ENCODE measurements at places on chromosomes 4 and X.
A peak's percentile ranks its signal among the peaks of the same experiment; 100 is the strongest.

DNA sequence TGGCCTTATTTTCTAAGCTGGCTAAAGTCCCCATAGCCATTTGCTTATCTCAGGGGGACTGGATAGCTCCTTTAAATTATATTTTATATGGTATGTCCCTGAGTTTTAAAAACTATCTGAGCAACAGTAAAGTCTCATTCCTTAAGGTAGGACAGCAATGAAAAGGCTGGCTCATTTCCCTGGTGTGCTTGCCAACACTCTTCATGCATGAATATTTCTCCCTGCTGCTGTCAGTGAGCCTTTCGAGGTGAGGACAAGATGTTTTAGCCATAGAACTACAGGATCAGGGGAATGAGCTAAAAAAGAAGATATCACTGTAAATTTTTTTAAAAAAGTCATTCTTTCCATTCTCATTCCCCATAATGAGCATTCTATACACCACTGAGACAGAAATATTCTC, 427.3 kb upstream of the FAM241A start:
- no peak for DNase-seq

DNA sequence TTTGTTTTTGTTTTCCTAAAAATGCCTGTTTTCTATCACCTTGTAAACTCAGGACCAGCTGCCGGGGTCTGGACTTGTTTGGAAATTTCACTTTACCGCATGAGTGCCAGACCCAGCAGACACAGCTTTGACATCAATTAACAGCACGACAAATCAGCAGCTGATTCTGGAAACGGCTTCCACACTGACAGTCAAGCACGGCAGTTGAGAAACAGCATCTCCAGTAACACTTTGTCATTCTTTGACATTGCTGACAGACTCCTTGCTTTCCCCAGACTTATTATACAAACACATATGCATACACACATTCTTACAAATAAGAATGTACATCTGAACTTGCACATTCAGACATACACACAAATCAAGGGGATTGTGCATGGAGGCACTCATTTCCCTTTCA, 1017.6 kb upstream of the HS3ST1 start:
- DNase-seq, result no peak

- DNase-seq, result peak; percentile 63
Observed at GRCh38 chrX:150429594-150429993, 66.5 kb downstream of the MAMLD1 start.

- no peak for DNase-seq
Observed at GRCh38 chrX:16386126-16386525, 218.8 kb downstream of the MAGEB17 start.

DNA sequence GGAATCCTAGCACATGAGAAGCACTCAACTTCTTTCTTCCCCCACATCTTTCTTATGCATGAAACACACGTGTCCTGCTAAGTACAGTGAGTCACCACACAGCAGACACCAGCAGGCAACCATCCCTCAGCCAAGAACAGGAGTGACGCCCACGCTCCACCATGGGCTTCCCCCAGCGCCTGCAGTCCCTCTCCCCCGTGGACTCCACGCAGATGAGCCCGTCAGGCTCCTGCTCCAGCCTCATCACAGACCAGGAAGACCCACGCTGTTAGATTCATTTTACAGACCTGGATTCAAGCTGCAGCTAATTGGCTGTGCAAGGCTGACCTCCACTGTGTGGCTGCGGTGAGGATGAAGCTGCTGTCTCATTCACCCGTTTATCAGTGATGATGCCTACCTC, 16.7 kb downstream of the HMX1 start:
- no peak for DNase-seq

DNA sequence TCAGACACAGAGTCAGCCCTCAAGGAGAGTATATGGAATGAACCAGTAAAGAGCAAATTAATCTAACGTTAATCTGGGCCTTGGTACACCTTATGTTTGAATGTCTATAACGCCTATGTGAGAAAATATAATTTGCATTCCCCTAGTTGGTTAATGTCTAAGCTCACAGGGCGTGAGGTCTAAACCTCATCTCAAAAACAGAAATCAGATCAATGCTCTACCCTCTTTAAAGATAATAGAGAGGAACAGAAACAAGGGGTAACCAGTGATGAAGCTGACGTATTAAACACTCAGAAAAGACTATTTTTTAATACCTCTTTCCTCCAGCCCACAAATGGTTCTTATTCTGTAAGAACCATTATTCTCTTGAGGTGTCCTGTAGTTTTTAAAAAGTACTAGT, 369.2 kb upstream of the NOCT start:
- no peak for DNase-seq

- DNase-seq, result no peak
Observed at GRCh38 chrX:154043003-154043763, 23.5 kb upstream of the IRAK1 start.

DNA sequence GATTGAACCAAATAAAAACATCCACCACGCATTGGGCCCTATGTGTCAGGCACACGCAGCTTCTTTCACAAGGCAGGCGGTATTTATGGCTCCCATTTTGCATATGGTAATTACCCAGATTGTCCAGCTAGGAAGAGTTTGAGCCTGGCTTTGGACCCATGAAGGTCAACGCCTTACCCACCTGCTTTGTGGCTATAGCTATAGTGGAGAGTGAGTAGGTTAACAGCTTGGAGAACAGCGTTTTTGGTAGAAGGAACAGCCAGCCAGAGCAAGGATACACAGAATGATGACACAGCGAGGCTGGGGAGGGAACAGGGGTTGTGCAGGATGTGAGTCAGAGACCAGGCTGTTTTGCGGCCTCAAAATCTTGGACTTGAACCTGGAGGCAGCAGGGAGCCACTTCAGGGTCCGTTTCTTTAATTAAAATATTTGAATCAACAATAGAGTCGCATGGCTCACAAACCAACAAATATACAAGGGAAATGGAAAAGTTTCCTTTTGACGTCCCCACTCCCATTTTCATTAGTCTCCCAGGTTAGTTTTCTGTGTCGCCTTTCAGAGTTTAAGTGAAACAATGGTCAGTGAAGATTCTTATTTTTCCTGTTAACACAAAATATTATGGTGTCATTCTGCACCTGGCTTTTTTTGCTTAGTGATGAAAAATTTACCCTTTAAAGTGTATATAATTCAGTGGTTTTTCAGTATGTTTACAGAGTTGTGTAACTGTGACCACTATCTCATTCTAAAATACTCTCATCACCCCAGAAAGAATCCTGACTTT, 118.2 kb upstream of the STX18 start:
- DNase-seq, result no peak

DNA sequence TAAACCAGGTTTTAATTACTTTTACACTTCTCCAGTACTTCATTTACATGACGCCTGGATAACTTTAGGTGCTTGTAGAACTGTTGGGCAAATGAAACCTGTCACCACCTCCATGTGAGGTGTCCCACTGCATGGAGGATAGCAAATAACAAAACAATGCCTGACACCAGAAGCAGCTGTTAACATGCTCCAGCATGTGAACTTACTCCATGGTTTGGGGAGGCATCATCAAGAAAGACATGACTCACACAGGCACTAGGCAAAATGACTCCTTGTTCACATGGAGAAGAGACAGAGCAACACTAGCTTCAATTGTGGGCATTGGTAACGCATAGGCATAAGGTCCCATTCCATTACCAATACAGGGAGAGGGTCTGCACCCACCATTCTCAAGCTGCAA, 198.1 kb upstream of the F9 start:
- no peak for DNase-seq

GRCh38 chrX:73683236-73683859, 120.4 kb downstream of the CHIC1 start:
- DNase-seq, result no peak

DNA sequence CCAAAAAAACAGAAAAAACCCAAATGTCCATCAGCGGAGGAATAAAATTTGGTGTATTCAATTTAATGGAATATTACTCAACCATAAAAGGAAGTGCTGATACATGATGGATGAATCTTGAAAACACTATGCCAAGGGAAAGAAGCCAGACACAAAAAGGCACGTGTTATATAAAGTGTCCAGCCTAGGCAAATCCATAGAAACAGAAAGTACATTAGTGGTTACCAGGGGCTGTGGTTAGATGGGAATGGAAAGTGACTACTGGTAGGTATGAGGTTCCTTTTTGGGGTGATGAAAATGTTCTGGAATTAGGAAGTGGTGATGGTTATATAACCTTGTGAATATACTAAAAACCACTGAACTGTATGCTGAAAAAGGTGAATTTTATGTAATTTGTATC, 3.5 kb upstream of the CDKL2 start:
- DNase-seq, result no peak

DNA sequence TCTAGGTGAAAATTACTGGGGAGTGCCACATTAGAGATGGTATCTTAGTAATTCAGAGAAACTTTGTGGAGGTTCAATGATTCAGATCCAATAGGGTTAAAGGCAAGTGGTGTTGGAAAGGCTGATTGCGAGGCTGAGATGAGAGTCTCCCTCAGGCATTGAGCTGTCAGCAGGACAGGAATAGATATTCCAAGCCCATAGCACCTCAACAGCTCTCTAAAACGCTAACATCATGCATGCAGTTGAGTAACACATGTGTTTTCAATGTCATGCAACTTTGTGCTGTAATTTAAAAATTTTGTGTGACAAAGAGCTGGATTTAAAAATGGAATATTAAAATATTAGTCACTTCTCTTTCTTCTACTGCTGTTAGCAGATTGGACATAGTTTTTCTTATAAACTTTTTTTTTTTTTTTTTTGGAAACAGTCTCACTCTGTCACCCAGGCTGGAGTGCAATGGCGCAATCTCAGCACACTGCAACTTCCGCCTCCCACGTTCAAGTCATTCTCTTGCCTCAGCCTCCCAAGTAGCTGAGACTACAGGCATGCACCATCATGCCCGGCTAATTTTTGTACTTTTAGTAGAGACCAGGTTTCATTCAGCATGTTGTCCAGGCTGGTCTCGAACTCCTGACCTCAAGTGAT, 173.5 kb upstream of the C1QTNF7 start:
- no peak for DNase-seq

DNA sequence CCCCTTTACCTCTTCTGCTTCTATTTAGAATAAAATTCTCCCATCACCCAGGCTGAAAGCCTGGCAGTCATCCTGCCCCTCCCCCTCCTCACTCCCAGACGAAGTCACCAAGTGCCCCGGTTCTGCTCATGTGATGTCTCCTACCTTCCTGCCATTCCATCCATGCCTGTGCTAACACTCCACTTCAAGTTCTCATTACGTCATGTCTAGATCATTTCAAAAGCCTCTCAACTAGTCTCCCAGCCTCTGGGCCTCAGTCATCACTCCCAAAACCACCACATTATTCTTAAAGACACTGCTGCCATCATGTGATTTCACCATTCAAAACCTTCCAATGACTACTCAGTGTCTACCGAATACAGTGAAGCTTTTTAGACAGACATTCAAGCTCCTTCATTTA, 17.2 kb upstream of the HOPX start:
- DNase-seq, result no peak

GRCh38 chr4:7784131-7784870, 155.4 kb downstream of the AFAP1 start:
- no peak for DNase-seq

- no peak for DNase-seq
Observed at GRCh38 chr4:130028552-130028951, 932.6 kb downstream of the C4orf33 start.

DNA sequence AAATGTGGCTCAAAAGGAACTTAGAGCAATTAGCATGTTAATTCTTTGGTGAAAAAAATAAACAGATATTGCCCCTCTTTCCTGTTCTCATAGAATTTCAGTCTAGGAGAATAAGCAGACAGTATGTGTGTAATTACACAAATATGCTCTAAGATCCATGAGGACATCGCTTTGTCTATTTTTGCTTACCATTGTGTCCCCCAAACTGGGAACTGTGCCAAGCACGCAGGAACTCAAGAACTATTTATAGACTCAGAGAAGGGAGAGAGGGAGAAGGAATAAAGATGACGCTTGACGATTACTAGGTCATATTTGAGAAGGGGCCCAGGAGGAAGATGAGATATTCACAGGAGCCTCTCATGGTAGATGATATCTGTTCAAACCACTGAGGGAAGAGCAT, 692.6 kb downstream of the RAB28 start:
- DNase-seq, result no peak

Data from activated CD4-positive, alpha-beta T cell treated with anti-CD3 and anti-CD28 coated beads, Interleukin-2, amount 50 U/mL, for 16 hours (primary cell).